Stimulated activated CD4-positive, alpha-beta T cell treated with anti-CD3 and anti-CD28 coated beads, Interleukin-2, amount 100 ng/mL, for 24 hours (primary cell): ENCODE measurements at places on chromosomes 1 and 21.

GRCh38 chr1:243848165-243848857, 1.7 kb downstream of the AKT3 start:
- no peak for DNase-seq

DNA sequence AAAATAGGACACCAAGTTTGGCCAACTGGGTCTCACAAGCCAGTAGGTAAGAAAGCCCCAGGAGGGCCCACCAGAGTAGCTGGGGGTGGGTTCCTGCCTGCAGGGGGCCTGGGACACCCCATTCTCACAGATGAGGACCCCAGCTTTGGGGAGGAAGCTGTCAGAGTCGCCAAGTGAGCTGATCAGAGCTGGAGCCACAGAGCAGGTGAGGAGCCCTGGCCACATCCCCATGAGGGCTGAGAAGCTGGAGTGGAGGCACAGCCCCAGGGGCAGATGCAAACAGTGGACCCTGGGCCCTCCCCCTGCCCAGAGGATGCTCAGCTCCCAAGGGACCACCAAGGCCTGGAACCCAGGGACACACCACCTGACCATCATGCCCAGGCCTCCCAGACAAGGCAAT, 8.6 kb upstream of the ZNF670 start:
- no peak for DNase-seq

DNA sequence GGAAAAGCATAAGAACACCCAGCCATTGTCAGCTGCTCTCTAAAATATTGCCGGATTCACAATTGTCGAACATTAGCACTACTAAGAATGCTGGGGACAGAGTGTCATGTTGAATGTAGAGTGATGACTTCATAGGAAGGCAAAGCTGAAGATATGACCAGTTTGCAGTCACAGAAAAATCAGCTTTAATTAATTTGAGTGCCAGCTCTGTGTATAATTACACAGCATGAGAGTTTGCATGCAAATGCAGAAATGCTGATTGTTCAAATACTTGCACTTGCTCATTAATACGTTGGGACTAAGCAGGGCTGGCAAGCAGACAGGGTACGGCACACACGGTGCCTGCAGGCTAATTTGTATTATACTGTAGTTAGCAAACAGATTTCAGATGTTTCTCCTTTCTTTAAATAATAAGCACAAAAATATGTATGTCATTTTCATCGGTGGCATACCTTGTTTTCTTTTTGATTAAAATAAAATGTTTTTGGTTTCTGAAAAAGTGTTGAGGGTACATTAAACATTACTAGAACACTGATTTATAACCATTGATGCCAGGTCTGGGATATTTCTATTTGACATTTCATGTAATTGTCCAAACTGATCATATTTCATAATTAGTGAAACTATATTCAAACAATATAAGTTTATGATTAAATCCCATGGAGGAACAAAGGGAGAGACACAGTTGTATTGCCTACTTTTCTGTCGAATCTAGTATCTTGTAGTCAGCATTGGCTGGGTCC, 99.8 kb upstream of the ADGRL2 start:
- DNase-seq: no peak

GRCh38 chr1:66311628-66312027, 222.3 kb upstream of the SGIP1 start:
- no peak for DNase-seq

GRCh38 chr1:2948751-2949680, 72.3 kb upstream of the ACTRT2 start:
- no peak for DNase-seq

- no peak for DNase-seq
Observed at GRCh38 chr1:177984136-177984525, 14.3 kb upstream of the SEC16B start.

GRCh38 chr1:192357924-192358323, 41.1 kb downstream of the RGS21 start:
- DNase-seq: no peak

DNA sequence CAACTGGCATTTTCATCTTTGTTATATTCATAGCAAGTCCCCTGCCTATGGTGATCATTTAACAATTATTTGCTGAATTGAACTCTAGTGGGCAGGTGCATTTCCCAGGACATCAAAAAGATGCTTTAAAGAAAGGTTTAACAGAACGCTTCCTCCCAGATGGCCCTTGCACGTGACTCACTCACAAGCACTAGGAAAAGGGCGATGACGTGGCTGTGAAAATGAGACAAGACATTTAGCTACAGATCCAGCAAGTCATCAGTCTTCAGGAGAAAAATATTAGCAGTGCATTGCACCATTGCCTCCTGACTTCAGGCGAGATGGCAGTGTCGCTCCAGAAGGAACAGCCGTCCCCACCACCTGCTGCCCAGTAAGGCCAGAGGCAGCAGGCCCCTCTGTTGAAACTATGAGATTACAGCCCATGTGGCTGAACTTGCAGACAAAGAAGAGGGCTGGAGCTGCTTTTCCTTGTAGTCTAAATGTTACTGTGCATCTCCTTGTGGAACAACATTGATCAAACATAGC, 37.2 kb downstream of the DSCAM start:
- DNase-seq: no peak

DNA sequence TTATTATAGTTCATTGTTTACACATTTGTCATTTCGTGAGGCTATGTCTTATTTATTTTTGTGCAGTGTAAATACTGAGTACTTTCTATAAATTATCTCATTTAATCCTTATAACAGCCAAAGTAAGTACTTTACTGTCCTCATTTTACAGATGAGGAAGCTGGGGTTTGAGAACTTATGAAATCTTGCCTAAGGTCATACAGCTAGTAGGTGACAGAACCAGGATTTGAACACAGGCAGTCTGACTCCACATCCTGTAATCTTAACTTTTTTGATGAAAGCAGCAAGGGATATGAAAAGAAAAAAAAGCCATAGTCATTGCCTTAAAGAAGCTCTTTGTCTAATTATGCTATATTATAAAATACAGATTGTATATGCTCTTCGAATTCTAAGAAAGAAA, 107.1 kb upstream of the BMP8A start:
- no peak for DNase-seq

GRCh38 chr1:239914751-239915231, 176.9 kb upstream of the FMN2 start:
- no peak for DNase-seq
